Mesendoderm (in vitro differentiated cells): ENCODE measurements at places on chromosomes 13 and 19.

DNA sequence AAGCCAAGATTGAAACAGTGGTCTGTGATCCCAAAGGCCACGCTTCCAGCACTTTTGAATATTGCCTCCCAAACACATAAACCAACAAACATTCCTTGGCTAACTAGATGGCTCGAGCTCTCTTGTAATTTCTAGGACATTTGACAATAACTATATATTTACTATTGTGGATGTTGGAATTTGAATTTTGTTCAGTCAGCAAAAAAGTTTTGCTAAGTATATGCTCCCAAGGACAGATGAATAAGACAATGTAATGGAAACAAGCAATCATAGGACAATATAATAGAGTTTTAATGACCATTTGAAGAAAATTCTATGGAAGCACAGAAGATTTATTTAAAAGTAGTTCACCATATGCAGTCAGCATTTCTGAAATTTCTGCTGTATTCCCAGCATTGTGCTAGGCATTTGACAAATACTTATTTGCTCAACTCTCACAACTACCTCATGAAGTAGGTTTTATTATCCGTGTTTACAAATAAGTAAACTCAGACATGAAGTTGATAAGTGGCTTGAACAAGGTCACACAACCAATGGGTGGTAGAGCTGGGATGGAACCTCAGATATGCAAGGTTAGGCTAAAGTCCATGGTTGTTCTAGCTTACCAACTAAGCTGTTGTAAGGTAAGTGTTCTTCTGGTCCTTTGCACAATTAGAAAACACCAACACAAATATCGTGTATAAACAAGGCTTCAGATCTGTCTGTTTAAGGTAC is 205.1 kb downstream of the NUFIP1 start:
- no peak overlapping the region for H3K27ac ChIP-seq
- no peaks in the 10 kb centered on the region for H3K4me1 ChIP-seq
- no peak for DNase-seq
- no peak overlapping the region for H3K4me3 ChIP-seq
- no peaks in the 10 kb centered on the region for H3K27me3 ChIP-seq

- H3K36me3 ChIP-seq, result no peaks in the 10 kb centered on the region
- DNase-seq, result no peak
- no peaks in the 10 kb centered on the region for H3K4me1 ChIP-seq
- H3K4me3 ChIP-seq, result no peak overlapping the region
- no peak overlapping the region for H3K27ac ChIP-seq
- no peaks in the 10 kb centered on the region for H3K27me3 ChIP-seq
These were observed 19.6 kb upstream of the NFIC start for GRCh38 chr19:3346677-3347353.

DNA sequence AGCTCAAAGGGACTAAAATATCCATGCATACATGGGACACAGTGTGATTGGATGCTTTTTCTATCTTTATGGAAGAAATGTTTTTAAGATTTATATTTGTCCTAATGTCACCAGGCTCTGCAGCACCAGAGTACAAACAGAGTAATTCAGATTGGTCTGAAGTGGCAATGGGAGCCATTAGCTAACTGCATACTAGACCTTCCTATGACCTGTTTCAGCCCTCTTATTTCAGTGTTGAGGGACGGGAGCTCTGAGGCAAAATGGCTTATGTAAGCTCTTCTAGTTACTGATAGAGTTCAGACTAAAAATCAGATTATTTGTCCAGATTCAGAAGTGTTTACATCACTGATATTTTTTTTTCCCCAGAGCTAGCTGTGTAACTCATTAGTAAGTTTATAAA is 4.9 kb downstream of the SLAIN1 start:
- H3K4me1 ChIP-seq, result no peaks in the 10 kb centered on the region
- H3K4me3 ChIP-seq, result no peak overlapping the region
- H3K27me3 ChIP-seq, result no peaks in the 10 kb centered on the region
- H3K27ac ChIP-seq, result no peak overlapping the region

- H3K36me3 ChIP-seq, result no peaks in the 10 kb centered on the region
- no peak for DNase-seq
- H3K27me3 ChIP-seq, result no peaks in the 10 kb centered on the region
- no peaks in the 10 kb centered on the region for H3K4me1 ChIP-seq
These were observed 34.0 kb upstream of the ZNF507 start for GRCh38 chr19:32311371-32311770.

GRCh38 chr13:25840261-25840660 is 211.6 kb downstream of the SHISA2 start:
- no peaks in the 10 kb centered on the region for H3K4me1 ChIP-seq
- no peaks in the 10 kb centered on the region for H3K27me3 ChIP-seq
- no peak for DNase-seq
- no peak overlapping the region for H3K27ac ChIP-seq
- no peaks in the 10 kb centered on the region for H3K36me3 ChIP-seq
- H3K4me3 ChIP-seq, result no peak overlapping the region

GRCh38 chr13:74839656-74840055 is 642.3 kb downstream of the TBC1D4 start:
- no peak overlapping the region for H3K27ac ChIP-seq
- no peaks in the 10 kb centered on the region for H3K36me3 ChIP-seq
- H3K4me1 ChIP-seq, result no peaks in the 10 kb centered on the region
- DNase-seq, result no peak
- H3K27me3 ChIP-seq, result no peaks in the 10 kb centered on the region
